ENCODE measurements at places on chromosomes 5 and 9.

DNA sequence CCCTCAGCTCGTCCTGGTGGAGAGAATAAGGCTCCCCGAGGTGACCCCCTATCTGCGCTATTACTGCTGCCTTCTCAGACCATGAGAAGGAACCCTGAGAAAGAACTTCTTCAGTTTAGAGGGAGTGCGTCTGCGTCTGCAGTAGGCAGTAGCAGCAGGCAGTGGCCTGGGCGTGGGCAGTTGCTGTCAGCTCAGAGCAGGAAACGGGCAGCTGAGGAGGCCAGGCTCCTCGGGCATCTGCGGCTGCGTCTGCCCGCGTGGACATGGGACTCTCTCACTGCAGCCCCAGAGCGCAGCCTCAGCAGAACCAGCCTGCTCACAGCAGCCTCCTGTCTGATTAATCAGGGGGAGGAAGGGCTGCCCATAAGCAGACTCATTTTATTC lies 49.8 kb upstream of the FCN1 start:
- DNase-seq: no peak

DNA sequence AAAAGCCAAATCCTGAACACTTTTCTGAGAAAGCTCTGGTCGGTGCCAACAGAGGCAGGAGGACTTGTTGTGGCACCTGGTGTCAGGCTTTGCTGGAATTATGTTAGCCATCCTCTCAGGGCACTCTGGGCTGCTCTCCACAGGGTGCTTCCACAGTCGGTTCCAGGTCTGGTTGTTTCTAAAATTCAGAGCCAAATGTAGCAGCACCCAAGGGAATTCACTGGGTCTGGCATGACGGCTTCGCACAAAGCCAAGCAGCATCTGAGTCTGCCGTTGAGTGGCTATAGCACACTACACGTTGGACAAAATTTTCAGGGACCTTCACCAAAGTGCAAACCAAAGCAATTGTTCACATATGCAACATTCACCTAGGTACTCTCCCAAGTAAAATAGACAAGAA lies 110.2 kb downstream of the PJA2 start:
- DNase-seq: no peak

- DNase-seq: no peak
These were observed 185.3 kb upstream of the WWC1 start for GRCh38 chr5:168106008-168106761.

- DNase-seq: no peak
These were observed 102.4 kb upstream of the APC start for GRCh38 chr5:112635276-112635675.

DNA sequence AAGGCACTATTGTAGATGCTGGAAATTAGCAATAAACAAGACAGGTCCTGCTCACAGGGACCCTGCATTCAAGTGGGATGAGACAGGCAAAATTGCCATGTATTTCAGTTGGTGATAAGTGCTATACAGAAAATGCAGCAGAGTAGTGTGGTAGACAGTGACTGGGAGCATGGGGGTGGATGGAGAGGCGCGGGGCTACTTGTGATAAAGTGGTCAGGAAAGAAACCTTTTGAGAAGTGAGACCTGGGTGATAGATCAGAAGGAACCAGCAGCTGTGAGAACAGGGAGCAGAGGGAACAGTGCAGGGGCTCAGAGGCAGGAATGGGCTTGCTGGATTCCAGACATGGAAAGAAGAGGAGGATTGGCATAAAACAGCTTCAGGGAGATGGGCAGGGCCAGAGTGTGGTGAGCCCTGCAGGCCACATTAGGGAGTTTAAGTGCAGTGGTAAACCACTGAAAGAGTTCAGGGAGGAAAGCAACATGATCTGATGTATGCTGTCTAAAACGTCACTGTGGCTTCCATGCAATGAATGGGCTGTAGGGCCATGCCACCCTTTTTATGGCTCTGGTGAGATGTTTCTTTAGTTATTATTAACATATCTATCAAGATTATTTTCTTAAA lies 7.3 kb downstream of the CRHBP start:
- no peak for DNase-seq

- peak; percentile 27 for DNase-seq
These were observed 2.3 kb downstream of the HAPLN1 start for GRCh38 chr5:83718195-83718825.

DNA sequence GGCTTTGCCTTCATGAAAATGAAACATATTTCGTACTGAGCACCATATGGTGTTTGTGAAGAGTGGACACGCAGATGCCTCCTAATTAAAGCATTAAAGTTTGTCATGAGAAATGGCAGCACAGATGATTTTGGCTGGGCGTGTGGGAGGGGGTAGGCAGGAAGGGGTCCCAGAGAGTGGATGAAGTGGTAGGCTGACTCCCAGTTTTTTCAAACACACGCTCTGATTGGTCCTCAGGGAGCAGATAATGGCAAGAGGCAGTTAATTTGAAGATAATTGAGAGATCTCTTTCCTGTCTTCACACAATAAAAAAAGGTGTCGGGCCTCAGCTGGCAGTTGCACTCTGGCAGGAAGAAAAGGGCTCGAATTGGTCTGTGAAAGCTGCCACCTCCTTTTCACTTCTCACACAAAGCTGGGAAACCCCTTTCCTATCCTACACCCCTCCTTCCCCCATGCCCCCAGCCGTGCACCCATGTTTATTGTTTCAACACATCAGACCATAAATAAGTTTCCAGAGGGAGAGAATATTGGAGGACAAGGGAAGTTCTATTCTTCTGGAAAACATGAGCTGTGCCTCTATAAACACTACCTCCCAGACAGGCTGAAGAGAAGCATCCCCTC lies 429.6 kb downstream of the ARHGEF28 start:
- DNase-seq: no peak

GRCh38 chr5:74624931-74625505 lies 15.5 kb downstream of the ENC1 start:
- DNase-seq: no peak

- DNase-seq: no peak
These were observed 89.6 kb downstream of the TAF11L14 start for GRCh38 chr5:17723876-17724275.

GRCh38 chr5:79806741-79807140 lies 117.1 kb downstream of the CMYA5 start:
- no peak for DNase-seq

DNA sequence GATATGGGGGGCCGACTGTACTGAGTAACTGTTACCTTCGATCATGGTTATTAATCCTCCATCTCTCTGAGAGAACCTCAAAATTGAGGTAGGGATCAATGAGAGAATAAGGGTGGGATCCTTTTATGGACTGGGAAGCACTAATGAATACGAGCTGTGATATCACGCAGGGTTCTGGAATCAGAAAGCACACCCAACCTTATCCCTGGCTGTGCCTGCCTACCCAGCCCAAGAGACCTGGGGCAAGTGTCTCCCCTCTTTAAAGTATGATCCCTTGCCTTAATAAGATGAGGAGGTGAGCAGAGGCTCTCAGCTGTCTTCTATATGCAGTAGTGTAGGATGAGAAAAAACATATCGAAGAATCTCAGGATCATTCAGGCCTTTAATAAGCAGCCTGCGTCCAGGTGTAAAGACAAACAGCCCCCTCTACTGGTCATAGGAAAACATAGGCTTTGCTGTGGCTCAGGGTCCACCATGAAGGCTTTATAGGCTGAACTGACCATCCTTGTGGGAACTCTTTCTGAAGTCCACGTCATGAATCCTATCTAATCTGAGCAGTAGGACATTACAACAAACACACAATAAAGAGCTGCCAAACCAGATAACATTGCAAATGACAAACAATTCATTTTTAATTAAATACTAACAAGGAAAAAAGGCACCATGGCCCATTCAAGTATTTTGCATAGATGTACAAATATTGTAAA lies 16.8 kb downstream of the NIPAL4 start:
- peak; percentile 55 for DNase-seq

DNA sequence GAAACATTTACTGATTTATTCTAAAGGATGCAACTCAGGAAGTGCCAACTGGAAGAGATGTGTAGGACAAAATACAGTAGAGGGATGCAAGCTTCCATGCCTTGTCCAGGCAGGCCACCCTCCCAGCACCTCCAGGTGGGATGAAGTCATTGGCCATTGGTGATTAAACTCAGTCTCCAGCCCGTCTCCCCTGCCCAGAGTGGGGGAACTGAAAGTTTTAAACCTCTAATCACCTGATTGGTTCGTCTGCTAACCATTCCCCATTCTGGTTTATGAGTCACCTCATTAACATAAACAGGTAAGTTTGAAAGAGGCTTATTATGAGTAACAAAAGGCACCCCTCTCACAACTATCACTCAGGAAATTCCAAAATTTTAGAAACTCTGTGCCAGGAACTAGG lies 8.1 kb downstream of the TNFAIP8 start:
- DNase-seq: no peak
